ENCODE measurements at places on chromosomes 1 and 21.
A peak's percentile ranks its signal among the peaks of the same experiment; 100 is the strongest.

- no peak overlapping the region for H3K4me3 ChIP-seq
- H3K27me3 ChIP-seq: no peaks in the 10 kb centered on the region
- peaks cover 19% of the 10 kb centered on the region for H3K36me3 ChIP-seq
- H3K27ac ChIP-seq: no peak overlapping the region
These were observed 79.9 kb downstream of the UCK2 start for GRCh38 chr1:165907256-165907857.

DNA sequence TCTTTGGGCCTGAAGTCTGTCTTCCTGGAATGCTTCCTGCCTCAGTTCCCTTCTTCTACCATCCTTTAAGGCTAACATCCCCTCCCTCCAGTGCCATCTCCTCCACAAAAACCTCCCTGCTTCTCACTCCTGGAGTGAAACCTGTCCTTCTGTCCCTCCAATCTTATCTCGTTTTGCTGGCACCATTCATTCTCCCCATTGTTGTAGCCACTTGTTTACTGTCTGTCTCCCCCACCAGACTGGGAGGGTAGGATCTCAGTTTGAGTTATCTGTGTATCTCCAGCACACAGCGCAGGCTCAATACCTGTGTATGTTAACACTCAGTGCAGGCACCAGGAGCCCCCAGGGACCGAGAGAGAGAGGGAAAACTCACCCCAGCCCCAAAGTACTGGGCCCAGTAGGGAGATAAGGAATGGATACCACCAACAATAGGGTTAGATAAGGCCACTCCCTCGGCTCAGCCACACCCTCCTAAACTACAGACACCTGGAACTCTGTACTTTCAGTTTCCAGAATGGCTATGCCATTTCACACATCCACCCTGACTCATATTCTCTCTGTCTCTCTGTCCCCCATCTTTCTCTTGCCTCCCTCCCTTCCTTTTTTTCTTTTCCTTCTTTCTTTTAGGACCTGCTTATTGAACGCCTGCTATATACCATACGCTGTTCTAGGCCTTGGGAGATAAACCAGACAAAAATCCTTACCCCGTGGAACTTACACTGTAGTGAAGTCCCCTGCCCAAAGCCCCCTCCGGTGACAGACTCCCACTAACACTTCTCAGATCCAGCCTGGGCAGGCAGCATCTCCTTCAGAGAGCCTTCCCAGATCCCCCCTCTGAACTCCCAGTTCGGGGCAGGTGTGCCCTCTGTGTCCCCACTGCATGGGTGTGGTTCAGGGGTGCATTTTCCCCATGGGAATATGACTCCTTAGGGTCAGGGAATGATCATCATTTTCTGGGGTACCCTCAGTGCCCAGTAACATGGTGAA is 3.3 kb upstream of the SSBP3 start:
- H3K36me3 ChIP-seq: no peaks in the 10 kb centered on the region
- H3K4me1 ChIP-seq: peaks cover 29% of the 10 kb centered on the region
- H3K27ac ChIP-seq: peak overlapping the region; percentile 89
- no peak overlapping the region for H3K4me3 ChIP-seq
- DNase-seq: no peak

GRCh38 chr1:210697185-210697584 is 368.5 kb downstream of the HHAT start:
- H3K27ac ChIP-seq: no peak overlapping the region
- DNase-seq: no peak

GRCh38 chr1:1826356-1827088 is 48.3 kb upstream of the NADK start:
- H3K4me3 ChIP-seq: no peak overlapping the region
- H3K36me3 ChIP-seq: no peaks in the 10 kb centered on the region
- no peaks in the 10 kb centered on the region for H3K27me3 ChIP-seq
- DNase-seq: no peak

GRCh38 chr1:246608616-246609376 is 42.5 kb downstream of the CNST start:
- H3K27me3 ChIP-seq: no peaks in the 10 kb centered on the region
- H3K4me1 ChIP-seq: peaks cover 20% of the 10 kb centered on the region
- no peaks in the 10 kb centered on the region for H3K36me3 ChIP-seq
- DNase-seq: peak; percentile 79

DNA sequence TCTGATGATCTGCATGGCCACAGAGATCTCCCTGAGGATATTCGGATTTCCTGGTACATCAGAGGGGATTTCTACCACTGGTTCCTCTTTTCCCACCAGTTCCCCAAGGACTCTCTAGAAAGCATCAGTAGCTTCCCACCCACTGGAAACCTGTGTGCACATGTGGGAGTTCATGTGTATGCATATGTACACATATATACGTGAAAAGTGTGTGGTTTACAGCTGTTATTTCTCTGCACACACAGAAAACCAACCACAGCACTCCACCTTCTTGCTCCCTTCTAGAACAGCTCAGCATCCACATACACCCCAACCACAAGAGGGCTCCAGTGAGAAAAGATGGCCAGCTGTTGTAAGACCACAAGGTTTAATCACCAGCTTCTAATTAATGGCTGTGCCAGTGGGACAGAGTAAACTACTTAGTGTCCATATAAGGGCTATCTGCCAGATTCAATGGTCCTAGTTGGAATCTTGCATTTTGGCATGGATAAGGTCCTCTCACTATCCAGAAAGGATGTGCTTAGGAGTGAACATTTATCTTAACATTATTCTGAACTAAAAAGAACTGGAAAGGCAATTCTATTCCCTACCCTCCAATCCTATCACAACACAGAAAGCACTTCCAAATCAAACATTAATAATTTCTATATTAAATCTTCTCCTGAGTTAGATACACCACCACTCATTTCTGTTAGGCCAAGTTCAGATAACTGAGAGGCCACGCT is 24.1 kb downstream of the GPR3 start:
- no peaks in the 10 kb centered on the region for H3K27me3 ChIP-seq
- H3K4me3 ChIP-seq: no peak overlapping the region
- H3K4me1 ChIP-seq: peaks cover 32% of the 10 kb centered on the region
- H3K27ac ChIP-seq: peak overlapping the region; percentile 81

DNA sequence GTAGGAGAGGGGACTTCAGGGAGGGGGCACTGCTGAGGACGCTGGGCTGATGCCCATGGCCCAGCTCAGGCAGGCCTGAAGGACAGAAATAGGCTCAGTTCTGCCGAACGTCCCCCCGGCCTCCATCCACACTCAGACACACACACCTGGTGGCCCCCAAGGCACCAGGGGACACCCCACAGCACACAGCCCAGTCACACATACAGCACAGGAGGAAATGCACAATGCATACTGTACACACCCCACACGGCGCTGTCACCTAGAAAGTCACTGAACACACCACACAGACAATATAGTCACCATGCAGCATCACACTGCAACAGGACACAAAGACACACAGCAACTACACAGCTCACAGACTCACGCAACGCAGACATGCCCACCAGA is 562 bp downstream of the SYTL1 start:
- peaks cover 3% of the 10 kb centered on the region for H3K36me3 ChIP-seq
- no peak overlapping the region for H3K4me3 ChIP-seq
- no peaks in the 10 kb centered on the region for H3K4me1 ChIP-seq
- no peak for DNase-seq
- no peak overlapping the region for H3K27ac ChIP-seq

GRCh38 chr1:86419277-86419903 is 4.6 kb upstream of the CLCA2 start:
- H3K27me3 ChIP-seq: no peaks in the 10 kb centered on the region
- no peak overlapping the region for H3K27ac ChIP-seq
- no peak for DNase-seq
- H3K4me1 ChIP-seq: peaks cover 8% of the 10 kb centered on the region

GRCh38 chr1:85153149-85153891 is 47.5 kb downstream of the SYDE2 start:
- H3K4me3 ChIP-seq: no peak overlapping the region
- no peak overlapping the region for H3K27ac ChIP-seq
- no peaks in the 10 kb centered on the region for H3K4me1 ChIP-seq
- H3K36me3 ChIP-seq: no peaks in the 10 kb centered on the region
- no peaks in the 10 kb centered on the region for H3K27me3 ChIP-seq
- no peak for DNase-seq

GRCh38 chr1:9275567-9276034 is 17.1 kb upstream of the SPSB1 start:
- H3K4me1 ChIP-seq: no peaks in the 10 kb centered on the region
- DNase-seq: no peak
- no peaks in the 10 kb centered on the region for H3K36me3 ChIP-seq
- no peaks in the 10 kb centered on the region for H3K27me3 ChIP-seq

GRCh38 chr1:218991089-218991488 is 182.6 kb upstream of the LYPLAL1 start:
- H3K4me1 ChIP-seq: no peaks in the 10 kb centered on the region
- DNase-seq: no peak
- H3K36me3 ChIP-seq: no peaks in the 10 kb centered on the region
- no peak overlapping the region for H3K4me3 ChIP-seq

- peak overlapping the region; percentile 72 for H3K4me3 ChIP-seq
- peak overlapping the region; percentile 84 for H3K27ac ChIP-seq
- H3K36me3 ChIP-seq: no peaks in the 10 kb centered on the region
These were observed 607 bp upstream of the LGR6 start for GRCh38 chr1:202192770-202193613.

GRCh38 chr21:41387042-41387819 is 25.4 kb downstream of the MX2 start:
- no peak for DNase-seq
- H3K4me3 ChIP-seq: no peak overlapping the region
- H3K27me3 ChIP-seq: no peaks in the 10 kb centered on the region
- H3K4me1 ChIP-seq: no peaks in the 10 kb centered on the region
- no peak overlapping the region for H3K27ac ChIP-seq

GRCh38 chr1:209875515-209875914 is 47.7 kb downstream of the UTP25 start:
- no peaks in the 10 kb centered on the region for H3K27me3 ChIP-seq
- no peaks in the 10 kb centered on the region for H3K4me1 ChIP-seq
- no peaks in the 10 kb centered on the region for H3K36me3 ChIP-seq
- H3K27ac ChIP-seq: no peak overlapping the region
- no peak for DNase-seq

DNA sequence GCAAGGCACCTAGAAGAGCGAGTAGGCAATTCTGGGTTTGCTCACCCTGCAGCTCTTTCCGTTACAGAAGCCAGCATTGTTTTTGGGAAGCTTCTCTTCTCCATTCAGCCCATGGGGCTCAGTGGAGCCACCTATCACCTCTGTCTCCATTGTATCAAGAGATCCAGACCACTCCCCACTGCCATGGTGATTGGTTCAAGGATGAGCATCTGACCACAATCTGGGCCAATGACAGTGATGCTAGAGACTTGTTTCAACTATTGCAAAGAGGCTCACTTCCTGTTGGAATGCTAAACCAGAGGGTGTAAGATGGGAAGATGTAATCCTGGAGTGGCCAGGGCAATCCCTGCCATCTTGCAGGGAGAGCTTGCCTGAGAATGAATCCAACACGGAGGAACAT is 6.6 kb downstream of the SPATA21 start:
- H3K4me1 ChIP-seq: no peaks in the 10 kb centered on the region
- peaks cover 6% of the 10 kb centered on the region for H3K27me3 ChIP-seq
- H3K27ac ChIP-seq: no peak overlapping the region
- no peak for DNase-seq

GRCh38 chr1:230176326-230176725 is 109.3 kb downstream of the GALNT2 start:
- no peak overlapping the region for H3K27ac ChIP-seq
- H3K36me3 ChIP-seq: peaks cover 9% of the 10 kb centered on the region
- no peak for DNase-seq
- H3K4me1 ChIP-seq: peaks cover 21% of the 10 kb centered on the region
- H3K27me3 ChIP-seq: no peaks in the 10 kb centered on the region

DNA sequence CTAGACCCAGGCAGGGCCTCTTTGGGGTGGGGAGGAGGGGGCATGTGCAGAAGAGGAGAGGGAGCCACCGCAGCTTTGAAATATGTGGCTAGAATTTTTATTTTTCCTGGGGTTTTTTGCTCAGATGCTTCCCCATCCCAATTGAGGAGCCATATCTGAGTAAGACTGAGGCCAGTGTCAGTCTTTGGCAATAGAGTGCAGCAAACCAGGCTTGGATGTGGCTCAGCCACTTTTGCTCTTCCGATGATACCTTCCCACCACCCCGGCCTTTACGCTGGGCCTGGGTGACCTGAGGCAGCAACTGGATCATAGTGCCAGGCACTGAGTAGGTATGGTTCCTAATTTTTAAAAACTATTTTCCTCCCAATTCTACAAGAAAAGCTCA is 36.9 kb downstream of the KIAA1614 start:
- no peak overlapping the region for H3K4me3 ChIP-seq
- DNase-seq: no peak
- H3K27me3 ChIP-seq: no peaks in the 10 kb centered on the region
- H3K4me1 ChIP-seq: no peaks in the 10 kb centered on the region
- peaks cover 39% of the 10 kb centered on the region for H3K36me3 ChIP-seq
- no peak overlapping the region for H3K27ac ChIP-seq

GRCh38 chr1:9690440-9691107 is 39.0 kb downstream of the PIK3CD start:
- no peaks in the 10 kb centered on the region for H3K4me1 ChIP-seq
- DNase-seq: no peak
- H3K4me3 ChIP-seq: peak overlapping the region; percentile 75
- peak overlapping the region; percentile 79 for H3K27ac ChIP-seq
- no peaks in the 10 kb centered on the region for H3K27me3 ChIP-seq

- H3K36me3 ChIP-seq: peaks cover 12% of the 10 kb centered on the region
- no peaks in the 10 kb centered on the region for H3K4me1 ChIP-seq
These were observed 61.7 kb downstream of the ATF6 start for GRCh38 chr1:161827786-161828185.

DNA sequence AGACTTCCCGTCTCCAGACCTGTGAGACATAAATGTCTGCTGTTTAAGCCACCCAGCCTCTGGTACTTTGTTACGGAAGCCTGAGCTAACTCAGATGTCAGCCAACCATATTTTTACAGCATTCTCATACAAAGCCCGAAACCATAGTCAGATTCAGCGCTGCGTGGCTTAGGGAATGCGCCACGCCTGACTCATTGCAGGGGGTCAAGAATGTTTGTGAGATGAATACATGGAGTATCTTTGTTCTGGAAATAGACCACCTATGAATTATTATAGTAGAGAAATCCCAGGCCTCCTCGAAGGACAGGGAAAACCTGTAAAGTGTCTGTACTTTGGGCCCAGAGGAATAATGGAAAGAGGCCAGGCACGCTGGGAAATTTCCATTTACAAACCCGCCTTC is 434.8 kb downstream of the CAMTA1 start:
- H3K27me3 ChIP-seq: peaks cover 4% of the 10 kb centered on the region
- H3K36me3 ChIP-seq: no peaks in the 10 kb centered on the region
- no peaks in the 10 kb centered on the region for H3K4me1 ChIP-seq
- H3K4me3 ChIP-seq: no peak overlapping the region
- DNase-seq: no peak

DNA sequence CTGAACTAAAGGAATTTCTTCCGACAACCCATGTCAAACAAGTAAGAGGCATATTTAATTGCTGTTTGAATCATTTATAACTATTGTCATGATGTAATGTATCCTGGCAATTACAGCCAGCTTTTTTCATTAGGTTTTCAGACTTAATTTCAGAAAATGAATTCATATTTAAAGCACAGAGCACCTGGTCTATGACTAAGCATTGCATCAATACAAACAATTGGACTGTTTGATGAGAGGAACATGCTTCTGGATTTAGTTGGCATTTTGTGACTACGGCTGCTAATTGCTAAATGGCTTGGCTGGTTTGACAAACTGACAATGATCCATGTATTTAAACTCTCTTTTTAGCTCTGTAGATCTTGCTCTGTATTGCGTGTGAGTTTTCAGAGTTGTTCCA is 853.4 kb downstream of the NCAM2 start:
- H3K4me3 ChIP-seq: no peak overlapping the region
- DNase-seq: no peak
- H3K27me3 ChIP-seq: no peaks in the 10 kb centered on the region
- no peaks in the 10 kb centered on the region for H3K36me3 ChIP-seq
- H3K27ac ChIP-seq: no peak overlapping the region
